M059J (cell line): ENCODE measurements at places on chromosomes 2 and 18.

DNA sequence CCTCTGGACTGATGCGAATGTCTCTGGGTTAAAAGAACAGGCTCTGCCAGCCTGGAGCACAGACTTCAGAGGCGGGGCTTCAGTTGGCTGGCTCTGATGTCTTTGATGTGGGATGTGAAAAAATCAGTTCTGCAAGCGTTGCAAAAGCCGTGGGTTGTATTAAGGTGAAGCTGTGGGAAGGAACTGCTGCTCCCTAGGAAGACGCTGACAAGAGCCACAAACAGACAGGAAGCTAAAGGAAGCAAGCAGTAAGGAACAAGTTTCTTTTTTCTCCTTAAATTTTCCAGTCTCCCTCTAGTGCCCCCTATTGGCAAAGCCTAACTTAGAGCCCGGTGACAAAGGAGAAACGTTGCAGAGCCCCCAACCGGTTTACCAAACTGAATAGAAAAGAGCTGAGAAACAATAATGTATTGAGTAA, 239.0 kb downstream of the CCDC178 start:
- no peak for DNase-seq

DNA sequence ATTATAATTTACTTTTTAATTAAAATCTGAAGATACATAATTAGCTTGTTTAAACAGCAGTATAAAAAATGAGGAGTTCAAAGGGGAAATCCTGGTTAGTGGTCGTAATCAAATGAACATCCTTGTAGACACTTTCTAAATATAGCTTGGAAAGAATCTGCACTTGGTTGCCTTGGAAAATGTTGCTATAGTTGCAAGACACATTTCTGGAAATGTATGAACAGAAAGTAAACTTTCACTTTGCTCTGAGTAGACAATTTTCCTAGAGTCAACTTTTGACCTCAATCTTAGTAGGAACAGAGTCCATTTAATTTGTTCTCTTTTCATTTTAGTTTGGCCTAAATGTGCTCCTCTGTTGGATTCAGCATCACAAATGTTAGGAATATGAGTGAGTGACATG, 38.3 kb downstream of the GCA start:
- peak; percentile 5 for DNase-seq

GRCh38 chr2:120745420-120746111, 9.9 kb downstream of the GLI2 start:
- no peak for DNase-seq

- DNase-seq: no peak
These were observed 215.4 kb downstream of the KLHL29 start for GRCh38 chr2:23600346-23600745.

- DNase-seq: no peak
These were observed 10.2 kb upstream of the SCN3A start for GRCh38 chr2:165214093-165214492.

DNA sequence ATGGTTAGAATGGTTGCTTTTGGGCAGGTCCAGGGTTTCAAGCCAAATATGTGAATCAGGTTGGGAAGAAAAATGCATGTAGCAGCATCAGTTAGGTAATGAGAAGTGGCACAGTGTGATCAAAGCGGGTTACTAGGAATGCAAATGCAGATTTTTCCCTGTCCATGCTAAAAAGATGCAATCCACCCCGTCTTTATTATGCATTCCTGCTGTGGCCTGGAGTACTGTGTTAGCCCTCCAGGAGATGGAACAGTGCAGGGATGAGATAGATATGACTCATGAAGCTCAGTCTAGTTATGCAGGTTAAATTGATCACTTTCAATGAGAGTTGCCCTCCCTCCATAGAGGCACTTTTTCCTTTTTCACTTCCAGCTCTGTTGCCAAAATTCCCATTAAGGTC, 283.8 kb downstream of the CTNNA2 start:
- DNase-seq: no peak

DNA sequence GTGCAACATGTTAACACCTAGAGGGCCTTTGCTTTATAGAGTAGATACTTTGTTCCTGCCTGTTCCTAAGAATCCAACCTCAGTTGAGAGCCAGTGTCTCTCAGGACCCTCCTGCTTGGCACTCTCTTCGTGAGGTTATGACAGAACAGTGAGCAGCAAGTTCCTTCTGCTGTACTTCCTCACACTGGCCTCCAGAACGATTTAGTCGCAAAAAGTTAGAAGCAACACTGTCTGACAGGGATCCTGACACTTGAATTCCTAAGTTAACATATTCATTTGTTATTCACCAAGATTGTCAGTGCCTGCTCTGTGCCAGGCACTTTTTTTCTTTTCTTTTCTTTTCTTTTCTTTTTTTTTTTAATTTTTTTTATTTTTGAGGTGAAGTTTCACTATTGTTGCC, 57.0 kb upstream of the ITM2C start:
- no peak for DNase-seq

GRCh38 chr2:21607572-21607971, 483.8 kb downstream of the TDRD15 start:
- DNase-seq: no peak

GRCh38 chr2:179443180-179443579, 178.5 kb upstream of the SESTD1 start:
- no peak for DNase-seq

- no peak for DNase-seq
These were observed 319.4 kb upstream of the NCKAP5 start for GRCh38 chr2:133887676-133888040.

DNA sequence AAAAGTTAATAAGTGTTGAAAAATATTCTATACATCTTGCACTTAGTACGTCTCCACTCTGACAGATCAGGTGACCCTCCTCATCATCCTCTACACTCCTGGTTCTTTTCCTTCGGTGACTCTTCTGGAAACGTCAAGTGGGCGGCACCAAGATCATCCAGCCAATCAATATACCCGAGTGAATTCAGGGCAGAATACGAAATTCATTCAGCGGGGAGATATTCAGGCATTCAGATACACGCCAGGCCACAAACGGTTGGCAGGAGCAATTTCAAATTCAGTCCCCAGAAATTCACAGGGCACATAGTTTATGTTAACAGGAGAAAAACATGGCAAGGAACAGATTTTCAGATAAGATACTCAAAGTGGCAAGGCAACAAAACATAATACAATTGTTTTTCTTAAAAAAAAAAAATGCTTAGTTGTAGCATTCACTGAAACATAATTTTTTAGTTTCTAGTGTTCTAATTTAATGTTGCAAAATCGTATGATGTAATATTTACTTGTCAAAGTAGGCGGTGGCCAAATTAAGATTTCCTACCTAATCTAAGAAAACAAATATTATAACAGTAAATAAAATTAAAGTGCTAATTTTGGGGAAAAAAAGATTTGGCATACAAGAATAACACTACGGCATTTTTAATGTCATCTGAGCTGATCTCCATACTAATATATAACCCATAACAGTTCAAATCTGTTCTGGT, 4.2 kb downstream of the CLK1 start:
- no peak for DNase-seq

DNA sequence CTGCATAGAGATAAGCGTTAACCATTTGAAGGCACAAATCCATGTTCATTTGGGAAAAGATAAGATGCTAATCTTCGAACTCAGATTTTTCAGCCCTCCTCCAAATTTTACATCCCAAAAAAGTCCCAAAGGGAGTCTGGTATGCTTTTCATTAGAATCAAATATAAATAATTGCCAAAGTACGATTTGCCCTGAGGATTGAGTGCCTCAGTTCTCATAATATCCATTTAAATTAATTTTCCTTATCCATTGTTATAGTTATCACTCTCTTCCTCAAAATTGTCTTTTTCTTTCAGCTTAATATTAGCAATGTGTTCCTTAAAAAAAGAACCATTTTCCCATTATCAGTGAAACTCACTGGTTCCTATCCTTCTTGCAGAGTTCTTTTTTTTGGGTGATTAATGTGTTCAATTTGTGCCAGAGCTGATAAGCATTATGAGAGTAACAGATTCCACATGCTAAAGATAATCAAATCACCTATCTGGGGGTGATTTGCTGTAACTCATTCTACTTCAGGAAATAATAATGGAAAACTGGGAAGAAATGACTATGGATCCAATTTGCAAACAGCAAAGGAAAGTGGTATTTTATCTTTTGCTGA, 686 bp downstream of the HNMT start:
- no peak for DNase-seq

DNA sequence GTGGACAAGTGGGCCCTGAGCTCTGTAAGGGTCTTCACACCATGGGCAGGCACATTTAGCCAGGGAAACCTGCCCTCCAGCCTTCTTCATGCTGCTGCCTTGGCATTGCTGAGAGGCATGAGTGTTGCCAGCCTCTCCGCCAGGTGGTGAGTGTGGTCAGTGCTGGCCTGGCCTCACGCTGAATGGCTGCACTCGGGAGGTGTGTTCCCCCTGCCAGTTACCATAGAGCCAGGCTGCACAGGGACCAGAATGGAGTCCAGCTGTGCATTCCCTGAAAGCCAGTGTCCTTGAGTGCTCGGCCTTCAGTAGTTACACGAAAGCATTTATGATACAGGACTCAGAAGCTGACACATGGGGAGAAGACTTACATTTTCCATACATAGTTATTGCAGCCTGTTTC, 139.7 kb downstream of the ATP9B start:
- DNase-seq: no peak

GRCh38 chr2:123747326-123747725, 277.8 kb upstream of the CNTNAP5 start:
- DNase-seq: no peak

DNA sequence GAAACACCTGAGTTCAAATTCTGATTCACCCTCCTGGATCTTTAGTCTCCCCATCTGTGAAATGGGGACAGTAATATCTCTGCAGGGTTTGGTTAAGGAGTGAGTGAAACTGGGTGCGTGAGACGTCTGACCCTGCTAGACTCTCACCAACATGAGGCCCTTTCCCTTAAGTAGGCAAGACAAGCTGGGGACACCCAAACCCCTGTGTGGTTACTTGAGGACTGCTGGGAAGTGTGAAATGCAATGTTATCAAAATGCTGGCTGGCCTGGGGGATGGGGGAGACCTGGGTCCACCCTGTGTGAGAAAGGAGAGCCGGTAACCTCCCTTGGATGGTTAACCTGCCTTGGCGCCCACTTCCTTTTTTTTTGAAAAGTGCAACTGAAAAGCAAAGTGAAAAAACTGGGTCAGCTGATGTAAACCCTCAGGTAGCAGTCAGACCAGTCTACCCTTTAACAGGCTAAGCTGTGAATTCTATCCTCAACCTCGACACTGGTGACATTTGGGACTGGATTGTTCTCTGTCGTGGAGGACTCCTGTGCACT, 82.3 kb downstream of the INPP5D start:
- DNase-seq: no peak

DNA sequence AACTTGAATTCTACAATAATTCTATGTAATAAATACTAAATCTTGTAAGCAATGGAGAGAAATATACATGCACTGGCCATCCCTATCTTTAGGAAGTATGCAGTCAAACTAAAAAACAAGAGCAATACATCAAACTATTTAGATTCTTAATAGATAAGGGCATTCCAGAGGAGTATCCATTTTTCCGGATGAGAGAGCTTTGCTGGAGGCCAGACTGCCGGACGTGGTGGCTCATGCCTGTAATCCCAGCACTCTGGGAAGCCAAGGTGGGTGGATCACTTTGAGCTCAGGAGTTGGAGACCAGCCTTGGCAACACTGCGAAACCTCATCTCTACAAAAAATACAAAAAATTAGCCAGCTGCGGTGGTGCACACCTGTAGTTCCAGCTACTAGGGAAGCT, 60.8 kb downstream of the KIF5C start:
- DNase-seq: peak; percentile 59

DNA sequence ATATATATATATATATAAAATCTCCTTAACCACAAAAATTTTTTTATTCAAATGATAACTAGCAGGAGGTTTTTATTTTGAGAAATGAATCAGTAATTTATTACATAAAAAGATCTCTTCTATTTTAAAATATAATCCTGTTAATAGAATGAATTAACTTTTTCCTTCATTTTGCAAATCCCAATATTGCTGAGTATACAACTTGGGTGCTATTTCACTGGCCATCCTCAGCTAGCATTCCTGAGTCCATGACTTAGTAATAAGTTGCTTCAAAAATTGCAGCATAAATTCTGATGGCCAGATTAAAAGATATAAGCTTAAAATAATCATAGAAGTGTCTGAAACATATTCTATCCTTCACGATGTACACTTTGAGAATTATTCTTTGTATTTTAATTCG, 155.6 kb downstream of the FSIP2 start:
- DNase-seq: no peak

- peak; percentile 65 for DNase-seq
These were observed 98.2 kb upstream of the NPAS2 start for GRCh38 chr2:100721693-100722092.

DNA sequence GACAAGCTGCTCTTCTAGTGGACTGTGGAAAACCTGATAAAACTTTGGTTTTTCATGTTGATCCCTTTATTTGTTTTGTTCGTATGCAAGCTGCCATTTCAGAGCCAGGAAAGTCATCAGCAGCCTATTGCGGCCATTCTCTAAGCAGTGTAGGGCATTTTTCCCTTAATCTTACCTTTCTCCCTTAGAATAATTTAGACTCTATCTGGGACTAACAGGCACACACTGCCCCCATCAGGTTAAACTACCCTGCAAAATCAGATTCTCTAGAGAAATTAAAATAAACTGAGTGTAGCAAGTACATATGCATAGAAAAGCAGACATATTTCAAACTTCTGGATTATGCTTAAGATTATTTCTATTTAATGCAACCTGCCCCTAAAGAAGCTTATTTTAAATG, 347.5 kb downstream of the METTL4 start:
- peak; percentile 55 for DNase-seq

DNA sequence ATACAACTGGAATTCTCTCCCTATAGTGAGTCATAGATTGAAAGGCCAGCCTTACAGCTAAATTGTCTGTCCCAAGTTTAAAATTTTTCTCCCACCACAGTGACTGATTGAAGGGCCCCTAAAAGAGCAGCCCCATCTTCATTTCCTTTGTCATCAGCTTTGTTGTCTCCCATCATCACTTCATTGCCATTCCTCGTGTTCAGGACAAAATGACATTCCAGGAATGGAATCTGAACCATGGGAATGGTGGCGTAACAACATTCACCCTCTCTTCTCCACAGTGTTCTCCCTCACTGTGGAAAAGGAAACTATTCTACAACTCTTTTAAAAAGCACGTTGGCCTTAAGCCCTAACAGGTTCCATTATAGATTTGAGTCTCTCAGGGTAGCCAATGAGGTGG, 52.1 kb downstream of the PSTPIP2 start:
- no peak for DNase-seq

DNA sequence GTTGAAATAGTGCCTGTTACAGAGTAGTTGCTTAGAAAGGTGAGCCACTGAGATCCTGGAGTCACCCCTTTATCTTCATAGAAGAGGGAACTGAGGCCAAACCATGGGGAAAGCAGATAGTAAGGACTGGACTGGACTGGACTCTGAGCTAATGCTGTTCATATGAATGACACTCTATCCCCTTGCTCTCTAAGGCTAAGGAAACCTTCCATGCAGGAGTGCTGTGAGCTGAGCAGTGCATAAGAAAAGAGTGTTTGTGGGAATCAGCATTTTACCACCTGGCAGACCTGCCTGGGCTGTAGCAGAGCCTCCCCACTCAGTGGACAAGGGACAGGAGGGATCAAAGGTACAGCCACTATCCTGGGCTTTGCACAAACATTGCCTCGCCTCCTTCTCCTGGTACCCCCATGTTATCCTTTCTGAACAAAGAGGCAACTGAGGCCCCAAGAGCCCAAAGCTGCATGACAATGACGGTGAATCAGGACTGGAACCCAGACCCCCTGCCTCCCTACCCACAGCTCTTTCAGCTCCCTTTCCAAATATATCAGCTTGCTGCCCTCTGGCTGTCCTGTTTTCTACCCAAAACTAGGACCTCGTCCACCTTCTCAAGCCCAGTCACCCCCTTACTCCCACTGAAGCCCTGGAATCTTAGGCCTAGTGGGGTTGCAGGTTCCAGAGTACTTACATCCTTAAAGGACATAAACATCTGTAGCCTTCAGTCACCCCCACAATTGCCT, 227.9 kb downstream of the ZBTB7C start:
- DNase-seq: no peak
